ENCODE measurements at places on chromosomes 1 and 21. TPM values are rescaled to one million over a fixed set of nuclear protein-coding genes. Genes with fewer than 3 reads are reported as not detected.

SAMD13 gene
- total RNA-seq = 0.42 TPM

CHD5 gene
- total RNA-seq = 0.20 TPM

ROR1 gene
- total RNA-seq = 16.3 TPM

ZDHHC18 gene
- total RNA-seq = 25.8 TPM

SPAG17 gene
- not detected for total RNA-seq

DNA sequence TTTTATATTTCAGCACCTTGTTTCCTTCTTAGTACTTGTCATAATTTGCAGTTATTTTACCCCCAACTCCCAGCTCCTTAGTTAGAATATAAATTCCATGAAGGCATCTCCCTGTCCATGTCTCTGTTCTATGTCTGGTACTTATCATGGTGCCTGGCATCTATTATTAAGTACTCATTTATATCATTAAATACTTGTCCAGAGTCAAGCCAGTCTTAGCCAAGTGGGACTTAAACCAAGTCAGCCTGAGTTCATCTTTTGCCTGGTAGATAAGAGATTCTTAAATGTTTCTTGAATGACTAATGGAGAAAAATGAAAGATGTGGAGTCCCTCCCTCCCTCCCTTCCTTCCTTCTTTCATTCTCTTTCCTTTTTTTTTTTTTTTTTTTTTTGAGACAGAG lies 9.4 kb downstream of the SLC25A44 start:
- DNase-seq = no peak

GRCh38 chr1:239677362-239677761 lies 291.0 kb downstream of the CHRM3 start:
- no peak for DNase-seq

DNA sequence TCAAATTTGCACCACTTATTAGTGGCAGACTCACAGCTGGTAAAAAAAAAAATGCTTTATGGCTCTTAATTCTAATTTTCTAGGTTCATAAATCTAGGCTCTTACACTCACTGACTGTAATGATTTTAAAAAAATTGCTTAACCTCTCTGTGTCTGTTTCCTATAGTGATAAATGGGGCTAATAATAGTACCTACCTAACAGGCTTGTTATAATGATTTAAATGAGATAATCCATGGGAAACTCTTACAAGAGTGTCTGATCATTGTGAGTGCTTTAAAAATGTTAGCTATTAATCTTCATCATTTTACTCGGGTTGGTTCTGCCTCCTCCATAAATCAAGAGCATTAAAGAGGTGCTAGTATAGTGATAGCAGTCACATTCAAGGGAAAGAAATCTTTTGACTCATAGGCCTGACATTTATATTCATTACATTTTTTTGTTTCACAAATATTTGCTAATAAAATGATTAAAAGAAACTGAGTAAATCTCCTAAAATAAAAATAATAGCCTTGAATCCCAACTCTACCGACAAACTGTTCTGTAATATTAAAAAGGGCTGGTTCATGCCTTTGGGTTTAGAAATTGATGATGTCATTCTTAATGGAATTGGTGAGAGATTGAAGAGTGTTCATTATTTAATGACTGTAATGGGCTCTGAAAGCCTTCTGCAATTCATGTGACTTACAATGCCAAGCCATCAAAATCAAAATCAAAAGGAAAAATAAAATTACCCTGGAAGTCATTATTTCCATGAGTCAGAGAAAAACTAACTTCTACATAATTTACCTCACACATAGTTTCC lies 93.9 kb upstream of the PALMD start:
- no peak for DNase-seq

DNA sequence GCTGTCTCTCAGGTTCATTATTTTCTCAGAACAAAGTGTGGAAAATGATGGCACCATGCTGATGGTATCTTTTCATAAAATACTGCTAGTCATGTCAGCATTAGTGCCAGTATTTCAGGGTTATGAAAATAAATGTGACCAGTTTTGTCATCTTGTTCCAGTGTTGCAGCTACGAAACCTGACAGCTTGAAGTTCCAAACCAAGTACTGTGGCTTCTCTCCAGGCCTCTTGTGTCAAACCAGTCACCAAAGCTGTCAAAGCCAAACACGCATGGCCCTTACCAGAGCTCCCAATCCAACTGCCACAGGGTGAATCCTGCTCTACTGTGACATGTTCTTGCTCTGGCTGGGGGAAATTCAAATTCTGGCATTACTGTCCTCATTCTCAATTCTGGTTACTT lies 20.7 kb upstream of the EXO1 start:
- no peak for DNase-seq

DNA sequence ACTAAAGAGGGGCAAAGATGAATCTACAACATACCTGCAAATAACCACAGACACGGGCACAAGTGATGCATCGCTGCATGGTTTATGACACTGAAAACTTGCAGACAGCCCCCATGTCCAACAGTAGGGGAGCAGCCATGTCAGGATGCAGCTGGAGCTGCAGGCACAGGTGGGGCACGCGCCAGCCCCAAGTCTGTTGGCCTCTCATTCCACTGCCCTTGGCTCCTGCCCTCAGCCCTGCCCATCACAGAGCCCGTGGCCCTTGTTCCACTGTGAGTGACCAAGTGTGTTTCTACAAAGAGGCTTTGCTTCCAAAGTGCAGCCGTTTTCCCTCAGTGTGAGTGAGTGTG lies 3.2 kb upstream of the PADI4 start:
- no peak for DNase-seq

DNA sequence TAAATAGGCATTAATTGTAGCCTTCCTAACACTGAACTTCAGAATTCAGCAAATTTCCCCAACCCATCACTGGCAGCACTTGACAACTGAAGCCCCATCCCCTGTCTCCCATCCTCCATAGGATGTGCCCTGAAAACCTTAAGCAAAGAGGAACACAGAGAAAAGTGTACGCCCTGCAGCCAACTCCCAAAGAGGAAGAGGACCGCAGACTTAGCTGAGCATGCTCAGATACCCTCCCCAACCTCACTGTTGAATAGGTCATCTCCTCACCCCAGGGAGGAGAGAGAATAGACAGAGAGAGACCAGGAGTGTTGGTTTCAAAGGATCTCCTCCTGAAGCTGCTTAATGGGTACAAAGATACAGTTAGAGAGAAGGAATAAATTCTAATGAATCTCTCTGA lies 50.5 kb downstream of the CD2 start:
- DNase-seq = no peak

GRCh38 chr21:27819299-27819698 lies 852.4 kb upstream of the ADAMTS5 start:
- no peak for DNase-seq

- DNase-seq = no peak
Observed at GRCh38 chr21:36207577-36208320, 51.1 kb downstream of the DOP1B start.

DNA sequence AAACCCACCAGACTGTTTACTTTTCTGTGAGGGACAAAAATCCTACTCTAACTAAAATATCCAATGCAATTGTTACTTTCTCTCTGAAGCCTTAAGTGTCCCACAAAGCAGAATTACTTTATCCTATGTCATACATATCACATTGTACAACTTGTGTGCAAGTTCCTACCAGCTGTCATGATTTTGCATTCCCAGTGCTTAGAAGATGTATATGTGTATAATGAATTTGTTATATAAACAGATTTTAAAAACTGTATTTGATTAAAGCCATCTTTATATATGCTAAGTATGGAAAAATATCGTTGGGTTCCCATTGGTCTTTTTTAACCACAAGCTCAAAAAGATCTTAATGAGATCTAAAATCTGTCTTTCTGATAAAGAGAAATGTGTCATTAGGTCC lies 57.0 kb downstream of the DPH5 start:
- DNase-seq = no peak

- DNase-seq = no peak
Observed at GRCh38 chr1:185348985-185349384, 31.9 kb upstream of the IVNS1ABP start.

DNA sequence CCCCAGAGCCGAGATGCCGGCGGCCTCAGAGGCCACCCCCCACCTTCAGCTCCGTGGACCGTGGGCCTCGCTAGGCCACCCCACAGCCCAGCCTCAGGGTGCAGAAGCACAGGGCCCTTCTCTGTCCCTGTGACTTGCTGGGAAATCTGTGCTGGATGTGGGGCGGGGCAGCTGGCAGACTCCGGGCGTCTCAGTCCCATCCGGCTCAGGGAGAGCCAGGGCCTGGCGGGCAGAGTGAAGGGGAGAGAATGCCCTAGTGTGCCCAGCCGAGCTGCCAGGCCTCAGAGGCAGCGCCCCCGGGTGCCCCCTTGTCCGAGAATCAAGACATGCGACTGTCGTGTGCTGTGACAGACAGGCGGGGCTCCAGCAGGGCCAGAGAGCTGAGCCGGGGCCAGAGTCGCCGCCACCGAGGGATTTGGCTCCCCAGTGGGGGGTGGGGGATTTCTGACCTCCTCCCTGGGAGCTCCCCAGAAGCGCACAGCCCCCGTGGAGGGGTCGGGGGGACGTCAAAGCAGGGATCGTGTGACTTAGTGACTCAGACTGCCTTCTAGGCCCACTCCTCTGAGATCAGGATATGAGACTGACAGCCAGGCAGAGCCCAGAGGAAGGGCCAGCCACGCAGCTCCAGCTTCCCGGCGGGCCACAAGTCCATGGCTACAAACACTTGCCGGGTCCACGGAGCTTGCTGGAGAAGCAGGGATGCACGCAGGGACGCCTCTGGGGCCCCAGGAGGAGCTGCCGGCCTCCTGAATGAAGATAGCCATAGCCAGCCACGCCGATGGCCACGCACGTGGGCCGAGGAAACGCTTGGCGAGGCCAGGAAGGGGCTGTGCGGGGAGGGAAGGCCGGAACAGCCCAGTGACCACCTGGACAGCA lies 11.9 kb downstream of the COL6A1 start:
- no peak for DNase-seq

DNA sequence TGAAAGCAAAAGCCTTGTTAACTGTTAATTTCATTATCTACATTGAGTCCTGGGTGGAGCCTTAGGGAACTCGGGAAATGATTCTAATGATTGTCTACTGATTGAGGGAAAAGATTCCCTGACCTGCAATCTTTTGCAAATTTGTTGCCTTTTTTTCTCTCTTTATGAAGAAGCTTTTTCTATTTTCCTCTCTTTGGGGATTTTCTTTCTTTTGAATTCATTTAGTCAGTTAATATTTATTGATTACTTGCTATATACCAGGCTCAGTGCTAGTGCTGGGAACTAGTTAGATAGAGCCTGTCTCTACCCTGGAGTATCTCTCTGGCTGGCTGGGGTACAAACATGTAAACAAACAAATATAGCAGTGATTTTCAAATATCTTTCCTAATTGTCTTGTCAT lies 71.2 kb upstream of the CACYBP start:
- no peak for DNase-seq

DNA sequence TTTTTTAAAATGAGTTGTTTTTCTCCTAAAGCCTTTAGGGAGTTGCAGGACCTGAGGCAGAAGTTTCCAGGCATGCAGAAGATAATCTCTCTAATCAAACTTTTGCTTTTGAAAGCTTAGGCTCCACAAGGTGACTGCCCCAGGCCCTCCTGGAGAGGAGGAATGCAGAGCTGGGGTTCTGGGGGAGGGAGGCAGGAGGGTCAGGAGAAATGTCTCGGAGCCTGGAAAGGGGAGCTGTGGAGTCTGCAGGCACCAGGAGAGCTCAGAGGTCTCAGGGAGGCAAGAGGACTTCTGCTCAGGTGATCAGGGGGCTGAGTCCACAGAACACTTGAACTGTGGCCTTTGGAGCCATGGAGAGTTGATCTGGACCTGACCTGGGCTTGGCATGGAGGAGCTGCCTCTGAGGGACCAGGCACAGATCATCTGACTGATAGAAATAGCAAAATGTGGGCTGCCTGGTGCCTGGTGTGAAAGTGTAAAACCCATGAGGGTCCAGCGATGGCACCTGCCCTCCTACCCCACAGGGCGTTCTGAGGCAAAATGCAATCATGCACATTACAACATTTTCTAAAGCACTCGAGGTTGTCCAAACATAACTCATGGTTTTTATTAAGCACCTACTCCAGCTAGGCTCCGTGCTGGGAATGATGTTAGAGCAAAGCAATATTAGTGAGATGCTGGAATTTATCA lies 10.0 kb upstream of the ABCG1 start:
- DNase-seq = no peak

DNA sequence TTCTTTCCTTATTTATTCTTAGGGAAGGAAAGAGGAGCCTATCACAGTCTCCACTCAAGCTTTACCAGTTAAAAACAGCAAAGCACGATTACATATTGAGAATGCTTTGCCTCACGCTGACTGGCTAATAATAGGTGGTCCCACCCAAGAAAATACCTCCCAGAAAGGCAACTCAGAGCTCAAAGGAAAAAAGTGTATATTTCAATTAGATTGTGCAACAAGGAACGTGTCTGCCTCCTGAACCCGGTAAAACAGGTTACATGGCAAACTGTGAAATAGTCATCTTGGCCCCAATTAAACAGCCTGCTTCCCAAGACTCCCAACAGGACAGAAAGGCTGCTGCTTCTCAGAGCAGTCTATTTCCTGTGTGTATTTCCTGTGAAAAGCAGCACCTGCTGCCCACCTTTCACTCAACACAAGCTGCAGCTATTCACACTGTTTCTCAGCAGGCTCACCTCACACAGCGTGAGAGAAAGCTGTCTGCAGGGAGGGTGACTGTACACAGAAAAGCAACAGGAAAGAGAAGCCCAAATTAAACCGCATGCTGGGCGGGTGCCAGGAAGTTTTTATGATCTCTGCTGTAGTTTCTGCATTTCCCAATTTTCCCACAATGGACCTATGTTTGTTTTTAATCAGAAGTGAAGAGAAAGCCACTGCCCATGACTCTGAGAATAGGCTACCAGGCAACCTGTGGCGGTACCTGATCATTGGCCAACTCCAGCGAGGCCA lies 44.0 kb downstream of the URB1 start:
- no peak for DNase-seq

- no peak for DNase-seq
Observed at GRCh38 chr21:45318556-45319404, 31.1 kb upstream of the POFUT2 start.

DNA sequence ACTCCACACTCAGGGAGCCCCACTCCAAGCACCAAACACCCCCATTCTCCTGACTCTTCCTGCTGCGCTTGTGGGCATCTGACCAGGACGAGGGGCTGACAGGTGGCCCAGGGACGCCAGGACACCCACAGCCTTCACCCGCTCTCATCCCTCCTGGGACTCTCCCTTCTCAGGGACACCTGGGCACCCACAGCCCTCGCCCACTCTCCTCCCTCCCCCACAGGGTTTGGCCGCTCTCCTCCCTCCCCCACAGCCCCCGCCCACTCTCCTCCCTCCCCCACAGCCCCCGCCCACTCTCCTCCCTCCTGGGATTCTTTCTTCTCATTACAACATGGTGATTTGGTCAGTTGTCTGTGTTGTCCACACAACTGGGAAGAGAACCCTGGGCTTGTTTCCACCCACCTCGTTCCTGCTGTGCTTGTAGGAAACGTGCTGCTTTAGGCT lies 43.4 kb downstream of the PRDM15 start:
- no peak for DNase-seq
